ENCODE measurements at places on chromosomes 2 and 18.

- DNase-seq: peak; percentile 35
Observed at GRCh38 chr2:200321780-200322534, 15.5 kb downstream of the SPATS2L start.

- peak; percentile 20 for DNase-seq
Observed at GRCh38 chr2:120108749-120109148, 95.9 kb downstream of the EPB41L5 start.

DNA sequence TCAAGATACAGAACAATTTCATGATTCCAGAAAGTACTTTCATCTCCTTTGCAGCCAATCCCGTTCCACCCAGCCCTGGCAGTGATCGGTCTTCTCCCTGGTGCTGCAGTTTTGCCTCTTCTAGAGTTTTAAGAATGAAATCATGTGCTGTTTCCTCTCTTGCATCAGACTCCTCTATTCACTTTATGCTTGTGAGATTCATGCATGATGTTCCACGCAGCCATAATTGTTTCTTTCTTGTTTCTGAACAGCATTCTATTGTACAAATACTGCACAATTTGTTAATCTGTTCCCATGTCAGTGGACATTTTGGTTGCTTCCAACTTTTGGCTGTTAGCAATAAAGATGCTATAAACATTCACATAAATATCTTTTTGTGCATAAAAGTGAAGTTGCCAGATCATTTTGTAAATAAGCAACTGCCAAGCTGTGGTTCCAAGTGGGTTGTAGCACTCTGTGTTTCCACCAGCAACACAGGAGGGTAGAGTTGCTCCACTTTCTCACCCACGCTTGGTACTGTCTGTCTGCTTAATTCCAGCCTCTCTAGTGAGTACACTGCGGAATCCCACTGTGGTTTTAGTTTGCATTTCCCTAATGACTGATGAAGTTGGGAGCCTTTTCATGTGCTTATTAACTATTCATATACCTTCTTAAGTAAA is 104.5 kb downstream of the TWIST2 start:
- DNase-seq: no peak

DNA sequence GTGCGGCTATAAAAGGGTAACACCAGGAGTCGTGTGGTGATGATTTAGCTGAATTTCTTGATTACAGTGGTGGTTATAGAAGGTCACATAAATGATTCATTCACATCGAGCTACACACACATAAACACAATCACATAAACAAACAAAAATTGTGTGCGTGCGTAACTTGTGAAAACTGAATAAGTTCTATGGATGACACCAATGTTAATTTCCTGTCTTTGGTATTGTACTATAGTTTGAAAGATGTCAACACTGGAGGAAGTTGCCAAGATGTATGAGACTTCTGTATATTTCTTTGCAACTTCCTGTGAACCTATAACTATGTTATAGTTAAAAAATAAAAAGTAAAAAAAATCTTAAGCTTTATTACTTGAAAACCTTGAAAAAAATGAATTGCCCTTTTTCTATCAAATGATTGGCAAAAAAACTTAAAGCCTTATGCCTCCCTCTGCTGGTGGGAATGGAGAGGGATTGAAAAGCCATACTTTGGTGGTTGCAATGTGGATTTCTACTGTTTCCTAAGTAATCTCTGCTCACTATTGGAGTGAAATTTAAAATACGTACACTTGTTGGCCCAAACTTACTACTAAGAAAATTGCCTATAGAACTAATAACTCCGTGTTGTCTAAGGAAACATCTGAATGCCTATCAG is 227.7 kb downstream of the RPIA start:
- peak; percentile 59 for DNase-seq

DNA sequence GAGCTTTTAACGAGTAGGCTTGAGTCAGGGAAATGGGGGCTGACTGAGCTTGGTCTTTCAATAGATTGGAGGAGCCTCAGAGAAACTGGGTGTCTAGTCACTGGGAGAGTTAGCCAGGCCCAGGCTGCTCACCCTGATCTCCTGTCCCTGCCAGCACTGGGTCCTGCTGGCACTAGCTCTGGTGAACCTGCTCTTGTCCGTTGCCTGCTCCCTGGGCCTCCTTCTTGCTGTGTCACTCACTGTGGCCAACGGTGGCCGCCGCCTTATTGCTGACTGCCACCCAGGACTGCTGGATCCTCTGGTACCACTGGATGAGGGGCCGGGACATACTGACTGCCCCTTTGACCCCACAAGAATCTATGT is 720 bp downstream of the KRTCAP3 start:
- no peak for DNase-seq

- no peak for DNase-seq
Observed at GRCh38 chr2:71526141-71526540, 72.8 kb downstream of the DYSF start.

DNA sequence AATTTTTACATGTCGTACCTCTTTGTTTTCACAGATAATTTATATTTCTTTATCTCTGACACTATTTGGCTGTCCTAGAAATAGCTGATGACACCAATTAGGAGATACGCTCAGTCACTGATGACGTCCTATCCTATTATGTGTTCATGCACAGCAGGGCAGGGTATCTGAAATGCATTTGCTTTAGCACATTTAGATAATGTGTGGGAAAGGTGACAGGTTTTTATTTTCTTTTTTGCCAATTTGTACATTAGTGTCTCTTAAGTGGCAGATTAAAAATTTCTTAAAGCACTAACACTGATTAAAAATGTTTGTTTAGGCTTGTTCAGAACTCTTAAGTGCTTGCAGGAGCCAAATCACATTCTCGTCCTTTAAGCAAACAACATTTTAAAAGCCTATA is 39.7 kb downstream of the CDC42EP3 start:
- DNase-seq: no peak

DNA sequence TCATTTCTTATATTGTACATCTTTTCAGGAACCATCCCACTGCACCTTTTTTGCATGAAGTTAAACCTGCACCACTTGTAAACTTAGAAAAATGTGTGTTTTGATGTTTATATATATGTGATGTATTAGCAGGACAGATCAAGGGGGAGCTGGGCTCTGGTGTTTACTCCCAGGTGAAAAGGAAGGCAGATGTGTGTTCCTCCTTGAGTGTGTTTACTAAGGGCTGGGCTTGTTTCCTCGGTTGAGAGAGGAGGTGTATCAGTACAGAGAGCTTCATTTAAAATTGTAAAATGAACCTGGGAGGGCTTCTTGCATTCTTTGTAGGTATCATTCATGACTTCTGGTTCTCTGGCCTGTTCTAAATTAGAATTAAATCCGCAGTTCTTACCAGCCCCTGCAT is 14.8 kb downstream of the LPIN1 start:
- DNase-seq: no peak

GRCh38 chr2:119823734-119824334 is 64.1 kb downstream of the PTPN4 start:
- peak; percentile 45 for DNase-seq

DNA sequence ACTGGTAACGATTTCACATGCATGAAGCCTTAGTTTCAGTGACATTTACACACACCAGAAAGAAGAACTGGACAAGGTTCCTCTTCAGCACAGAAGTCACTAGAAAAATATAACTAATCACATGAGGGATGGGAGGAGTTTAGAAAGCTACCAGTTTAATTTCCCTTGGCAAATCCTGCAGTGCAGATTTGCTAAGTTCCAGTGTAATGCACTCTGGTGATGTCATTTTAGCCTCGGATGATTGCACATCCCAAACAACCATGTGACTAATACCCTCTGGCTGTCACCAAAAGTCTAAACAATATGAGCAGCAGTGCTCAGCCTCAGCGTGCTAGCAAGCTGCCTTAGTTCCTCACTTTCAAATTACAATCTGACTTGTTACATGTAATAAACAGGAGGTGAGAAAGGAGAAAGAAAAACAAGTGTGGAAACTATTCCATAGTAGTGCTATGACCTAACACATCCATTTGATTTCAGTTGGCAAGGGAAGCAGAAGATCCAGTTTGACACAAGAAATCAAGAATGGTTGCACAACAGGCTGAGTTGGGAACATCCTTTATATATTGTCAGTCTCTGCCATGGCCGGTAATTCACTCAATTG is 35.3 kb upstream of the PPP1CB start:
- DNase-seq: peak; percentile 95

- DNase-seq: peak; percentile 10
Observed at GRCh38 chr2:223196331-223196730, 144.3 kb downstream of the KCNE4 start.

- peak; percentile 29 for DNase-seq
Observed at GRCh38 chr2:42901076-42901640, 108.8 kb upstream of the HAAO start.

DNA sequence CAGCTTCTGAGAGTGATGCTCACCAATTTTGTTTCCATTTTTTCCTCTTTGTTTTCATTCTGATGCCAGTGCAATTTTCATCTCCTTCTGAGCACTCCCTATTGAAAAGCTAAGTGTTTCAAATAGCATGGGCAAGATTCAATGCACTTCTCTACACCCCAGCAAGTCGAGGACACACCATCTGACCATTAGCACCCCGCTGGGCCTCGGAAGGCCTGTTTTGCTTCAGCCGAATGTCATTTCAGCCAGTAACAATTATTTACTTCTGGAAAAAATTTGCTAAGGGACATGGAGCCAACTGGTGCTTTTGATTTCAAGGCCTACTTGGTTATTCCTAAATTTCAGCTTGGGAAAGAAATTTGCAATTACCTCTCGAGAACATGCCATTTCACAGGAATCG is 392.4 kb downstream of the RNF144A start:
- no peak for DNase-seq

DNA sequence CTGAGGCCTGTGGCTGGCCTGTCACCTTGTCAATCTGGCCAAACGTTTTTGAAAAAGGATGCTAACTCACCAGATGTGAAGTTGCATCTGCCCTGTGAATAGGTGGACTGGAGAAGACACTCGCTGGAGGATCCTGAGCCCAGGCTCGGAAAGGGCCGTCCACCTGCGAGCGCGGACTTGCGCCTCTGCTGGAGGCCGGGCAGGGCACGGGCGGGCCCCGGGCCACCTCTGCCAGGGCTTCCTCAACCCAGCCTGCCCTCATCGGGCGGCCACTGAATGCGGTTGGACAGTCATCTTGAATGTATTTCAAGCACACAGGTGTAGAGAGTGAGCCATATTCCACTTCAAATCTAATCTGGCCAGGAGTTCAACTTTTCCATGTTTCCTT is 83.9 kb downstream of the FAM210A start:
- no peak for DNase-seq

DNA sequence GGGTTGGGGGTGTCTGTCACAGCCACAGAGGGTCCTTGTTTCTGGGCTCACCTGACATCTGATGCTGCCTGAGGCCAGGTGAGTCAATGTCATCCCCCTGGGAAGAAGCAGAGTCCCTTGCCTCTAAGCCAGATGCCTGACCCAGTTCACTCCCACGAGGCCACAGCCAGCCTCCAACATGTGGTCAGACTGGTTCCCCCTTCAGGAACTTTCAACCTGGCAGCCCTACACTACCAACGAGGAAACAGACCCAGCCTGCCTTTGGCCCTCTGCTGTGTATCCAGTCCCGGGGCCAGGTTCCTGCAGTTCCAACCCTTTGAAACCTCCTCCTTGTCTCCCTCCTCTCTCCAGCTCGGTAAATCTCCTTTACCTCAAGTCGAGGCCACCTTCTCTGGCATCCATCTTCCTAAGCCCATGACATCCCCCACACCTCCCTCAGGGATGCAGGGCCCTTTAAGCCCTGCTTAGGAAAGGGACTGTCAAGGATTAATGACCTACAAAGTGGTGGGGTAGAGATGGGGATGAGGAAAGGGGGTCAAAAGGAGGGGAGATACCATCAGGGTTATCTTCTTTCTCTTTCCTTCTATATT is 49.2 kb upstream of the SMAD2 start:
- no peak for DNase-seq

Measured in trophoblast cell (in vitro differentiated cells and primary cell).